Activated naive CD4-positive, alpha-beta T cell treated with anti-CD3 and anti-CD28 coated beads, Interleukin-2, amount 50 U/mL, for 72 hours (primary cell): ENCODE measurements at places on chromosomes 4 and X.

DNA sequence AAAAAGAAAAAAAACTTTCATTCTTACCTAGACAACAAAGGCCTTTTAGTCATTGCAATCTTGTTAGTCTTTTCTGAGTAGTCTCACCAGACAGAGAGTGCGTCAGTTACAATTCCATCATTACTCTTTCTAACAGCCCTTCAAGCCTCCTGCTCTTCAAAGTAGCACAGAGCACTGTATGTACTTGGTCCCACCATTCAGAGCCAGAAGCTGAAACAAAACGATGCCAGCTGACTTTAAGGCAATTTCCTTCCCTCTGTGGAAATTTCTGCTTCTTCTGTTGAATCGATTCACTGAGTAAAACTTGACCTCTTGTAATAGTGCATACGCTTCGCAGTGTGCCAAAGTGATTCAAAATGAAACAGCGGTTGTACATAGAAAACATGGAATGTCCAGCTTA lies 57.7 kb upstream of the TENM3 start:
- no peak for DNase-seq

GRCh38 chr4:1195109-1195671 lies 22.8 kb upstream of the SPON2 start:
- DNase-seq = no peak

- DNase-seq = no peak
Measured at GRCh38 chrX:41721590-41721989, 2.4 kb upstream of the GPR82 start.

DNA sequence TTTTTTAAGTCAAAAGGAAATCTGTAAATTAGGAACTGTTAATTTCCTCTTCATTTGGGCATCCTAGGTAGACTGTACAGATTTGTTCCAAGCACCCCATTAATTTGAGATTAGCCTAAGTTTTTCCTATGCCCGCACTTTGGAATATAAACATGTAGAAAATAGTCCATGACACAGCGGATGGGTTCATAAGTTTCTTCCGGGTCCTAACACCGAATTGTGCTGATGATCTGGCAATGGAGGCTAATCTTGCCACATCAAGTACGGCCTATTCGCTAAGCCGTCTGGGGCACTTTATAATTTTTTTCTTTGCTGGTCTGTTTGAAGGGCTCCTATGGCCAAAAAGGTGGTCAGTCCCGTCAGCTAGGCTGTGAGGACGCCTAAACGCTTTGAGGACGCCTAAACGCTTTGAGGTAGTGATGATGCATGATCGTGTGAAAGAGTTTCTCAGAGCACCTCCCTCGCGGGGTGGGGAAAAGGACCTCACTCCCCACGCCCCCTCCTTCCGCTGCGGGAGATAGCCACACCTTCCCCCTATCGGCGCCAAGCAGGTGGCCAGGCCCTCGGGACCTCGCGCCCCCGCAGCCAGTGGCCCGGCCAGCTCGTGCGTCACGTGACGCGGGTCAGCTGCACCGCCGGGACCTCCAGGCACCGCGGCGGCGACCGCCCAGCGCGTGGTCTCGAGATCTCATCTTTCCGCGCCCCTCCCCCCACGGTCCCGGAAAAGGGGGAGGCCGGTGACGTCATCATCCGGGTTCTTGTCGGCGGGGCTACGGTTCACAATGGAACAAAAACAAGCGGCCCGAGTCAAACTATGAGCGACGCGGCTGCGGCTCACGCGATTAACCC lies 977 bp upstream of the USP9X start:
- DNase-seq = peak; percentile 92

DNA sequence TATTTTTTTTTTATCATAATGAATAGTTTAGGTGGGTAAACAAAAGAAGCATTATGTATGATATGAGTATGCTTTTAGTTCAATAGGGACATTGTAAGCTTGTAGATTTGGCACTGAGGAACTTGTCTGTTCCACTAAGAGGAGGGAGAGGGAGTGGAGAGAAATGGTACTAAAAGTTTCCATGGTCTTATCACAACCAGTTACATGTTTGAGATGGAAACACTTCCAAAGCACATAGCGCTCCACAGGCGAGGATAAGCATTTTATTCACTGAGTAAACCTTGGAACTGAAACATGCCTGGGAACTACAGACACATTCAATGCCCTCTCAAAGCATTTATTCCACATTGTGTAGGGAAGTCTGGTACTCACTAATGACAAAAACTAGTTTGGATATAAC lies 15.5 kb downstream of the MYOZ2 start:
- no peak for DNase-seq

DNA sequence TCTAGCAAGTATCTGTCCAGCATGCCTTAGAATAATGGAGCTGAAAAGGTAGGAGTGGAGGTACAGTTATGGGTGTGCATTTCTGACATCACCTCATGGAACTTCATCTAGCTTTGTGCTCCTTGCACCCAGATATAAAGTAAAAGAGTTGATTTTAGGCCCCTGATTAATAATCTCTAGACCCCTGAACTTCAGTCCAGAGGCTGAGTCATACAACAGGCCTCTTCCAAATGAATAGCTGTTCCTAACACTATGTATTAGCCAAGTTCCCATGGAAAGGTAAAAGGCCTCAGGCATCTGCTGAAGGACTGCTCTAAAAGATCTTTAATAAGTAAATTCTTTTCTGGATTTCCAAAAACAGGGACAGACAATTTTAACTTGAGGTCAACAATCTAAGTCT lies 16.2 kb downstream of the TBC1D9 start:
- no peak for DNase-seq

DNA sequence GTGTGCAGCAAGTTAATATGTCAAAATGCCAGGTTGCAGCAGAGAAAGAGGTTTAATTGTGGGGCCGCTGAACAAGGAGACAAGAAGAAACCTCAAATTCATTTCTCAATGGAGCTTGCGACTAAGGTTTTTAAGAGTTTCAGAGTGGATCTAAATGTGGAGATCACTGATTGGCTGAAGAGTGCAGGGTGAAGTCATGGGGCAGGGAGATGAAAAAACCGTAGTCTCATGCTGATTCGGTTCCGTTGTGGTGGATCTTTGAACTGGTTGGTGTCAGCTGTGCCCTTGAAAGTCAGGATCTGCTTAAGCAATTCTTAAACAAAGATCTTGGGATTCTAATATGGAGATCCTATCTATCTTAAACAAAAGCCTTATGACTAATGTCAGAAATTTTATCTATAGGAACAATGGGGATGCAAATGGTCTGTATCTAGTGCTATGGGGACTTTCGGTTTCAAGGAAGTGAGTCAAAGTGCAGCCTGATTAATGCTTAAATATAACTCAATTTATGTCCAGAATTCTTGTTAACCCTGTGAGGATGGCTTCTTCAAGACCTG lies 173.9 kb upstream of the CENPE start:
- DNase-seq = no peak

DNA sequence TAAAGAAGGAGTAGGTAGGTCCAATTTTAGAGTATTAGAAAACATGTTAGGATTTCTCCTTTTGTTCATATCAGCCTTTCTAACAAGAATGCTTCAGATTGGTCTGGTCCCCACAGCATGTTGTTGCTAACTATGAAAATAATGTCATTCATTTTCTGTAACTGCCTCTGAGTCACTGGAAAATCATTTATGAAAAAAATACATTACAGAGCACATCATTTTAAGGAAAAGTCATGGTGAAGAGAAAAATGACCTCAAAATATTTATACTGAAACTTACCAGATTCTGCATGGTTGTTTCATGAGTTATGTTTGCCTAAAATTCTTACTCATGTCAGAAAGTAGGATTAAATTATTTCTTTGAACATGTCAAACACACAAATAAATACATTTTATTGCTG lies 35.2 kb downstream of the DTHD1 start:
- DNase-seq = no peak

GRCh38 chr4:2432991-2433530 lies 14.3 kb downstream of the CFAP99 start:
- DNase-seq = no peak

- no peak for DNase-seq
Measured at GRCh38 chr4:81505726-81506125, 34.0 kb upstream of the RASGEF1B start.

- no peak for DNase-seq
Measured at GRCh38 chrX:6770936-6771335, 236.0 kb upstream of the VCX3A start.
